Stimulated activated naive CD4-positive, alpha-beta T cell treated with Interleukin-2 at 50 U/mL for 16 hours (primary cell): ENCODE measurements at places on chromosomes 2 and 18.

DNA sequence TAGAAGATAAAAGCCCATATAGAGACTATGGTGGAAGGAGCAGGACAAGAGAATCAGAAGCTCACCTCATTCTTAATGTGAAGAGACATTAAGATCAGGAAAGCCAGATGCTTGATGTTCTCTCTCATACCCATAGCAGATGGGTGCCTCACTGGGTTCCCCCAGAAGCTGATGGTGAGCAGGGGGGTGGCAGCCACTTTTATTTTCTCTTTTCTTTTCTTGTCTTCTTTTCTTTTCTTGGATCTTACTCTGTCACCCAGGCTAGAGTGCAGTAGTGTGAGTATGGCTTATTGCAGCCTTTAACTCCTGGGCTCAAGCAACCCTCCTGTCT lies 14.8 kb upstream of the CXCR4 start:
- no peak for DNase-seq

DNA sequence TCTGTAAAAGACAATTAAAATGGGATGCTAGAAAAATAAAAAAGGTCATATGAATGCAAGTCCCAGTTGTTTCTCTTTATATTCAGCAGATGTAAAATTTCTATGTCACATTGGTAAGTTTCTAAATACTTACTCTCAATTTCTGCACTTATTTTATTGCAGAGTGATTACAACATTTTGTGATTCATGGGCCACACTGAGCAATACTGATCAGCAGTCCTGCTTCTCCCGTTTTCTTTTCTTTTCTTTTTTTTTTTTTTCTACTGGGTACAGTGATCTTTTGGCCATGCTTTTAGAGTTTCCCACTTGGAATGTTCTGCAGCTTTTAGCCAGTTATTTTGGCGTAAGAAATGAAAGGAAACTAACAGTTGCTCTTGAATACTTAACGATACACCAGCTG lies 38.8 kb downstream of the LIMS1 start:
- no peak for DNase-seq

- no peak for DNase-seq
Measured at GRCh38 chr2:200226451-200227426, 79.8 kb upstream of the SPATS2L start.

DNA sequence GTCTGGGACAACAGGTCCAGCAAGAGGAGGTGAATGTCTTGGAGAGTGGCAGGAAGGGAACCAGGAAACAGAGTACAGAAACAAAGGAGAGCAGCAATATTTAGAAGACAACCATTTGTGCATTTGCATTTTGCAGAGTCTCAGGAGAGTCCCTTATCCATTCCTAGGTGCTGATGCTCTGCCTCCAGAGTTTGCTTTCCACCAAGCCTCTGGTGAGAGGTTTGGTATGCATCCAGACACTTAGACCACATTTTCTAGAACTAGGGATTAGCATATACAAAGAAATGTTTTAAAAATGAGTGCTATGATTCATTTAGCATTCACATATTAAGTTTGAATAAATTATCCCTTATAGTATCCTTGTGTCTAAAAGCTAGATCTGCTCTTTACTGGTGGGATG lies 18.5 kb upstream of the LRATD1 start:
- DNase-seq = no peak

GRCh38 chr18:69574401-69574800 lies 173.7 kb downstream of the DOK6 start:
- no peak for DNase-seq

DNA sequence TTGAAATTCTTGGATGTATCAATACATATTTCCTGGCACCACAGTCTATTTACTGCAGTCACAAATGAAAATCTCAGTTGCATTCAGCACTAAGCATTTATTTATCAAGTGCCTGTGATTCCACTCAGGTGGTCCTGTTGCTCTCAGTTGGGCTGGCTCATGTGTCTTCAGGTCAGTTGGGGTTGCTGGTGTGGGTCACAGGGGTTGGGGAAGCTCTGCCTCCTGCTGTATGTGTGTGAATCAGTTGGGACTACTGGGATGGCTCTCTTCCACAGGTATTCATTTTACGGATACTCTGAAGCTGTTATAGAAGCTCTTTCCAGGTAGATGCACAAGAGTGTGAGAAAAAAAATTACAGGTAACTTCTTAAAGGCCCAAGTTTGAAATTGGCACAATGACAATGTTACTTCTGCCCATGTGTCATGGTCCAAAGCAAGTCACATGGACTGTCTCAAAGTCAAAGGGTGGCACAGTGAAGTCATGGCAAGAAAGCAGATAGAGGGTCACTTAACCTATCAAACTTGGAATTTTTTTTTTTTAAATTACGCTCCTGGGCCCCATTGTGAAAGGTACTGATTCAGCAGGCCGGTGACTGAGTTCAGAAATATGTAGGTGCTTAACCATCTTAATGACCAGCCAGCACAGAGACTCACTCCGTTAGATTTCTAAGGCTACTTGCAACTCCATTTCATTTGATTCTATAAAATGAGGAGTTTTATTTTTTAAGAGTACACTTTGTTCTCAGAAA lies 249.2 kb upstream of the GCFC2 start:
- no peak for DNase-seq

DNA sequence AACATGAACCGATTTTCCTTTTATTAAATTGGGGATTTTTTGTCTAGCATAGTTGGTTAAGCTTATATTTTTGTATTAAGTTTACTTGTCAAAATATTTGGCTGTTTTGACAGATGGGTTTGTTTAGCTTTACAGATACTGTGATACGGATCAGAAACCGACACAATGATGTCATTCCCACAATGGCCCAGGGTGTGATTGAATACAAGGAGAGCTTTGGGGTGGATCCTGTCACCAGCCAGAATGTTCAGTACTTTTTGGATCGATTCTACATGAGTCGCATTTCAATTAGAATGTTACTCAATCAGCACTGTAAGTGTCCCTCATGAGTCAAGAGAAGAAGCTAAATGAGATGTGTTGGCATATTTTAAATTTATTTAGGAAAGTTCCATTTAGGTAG lies 8.5 kb downstream of the PDK1 start:
- no peak for DNase-seq

- DNase-seq = no peak
Measured at GRCh38 chr18:62717925-62718800, 2.8 kb downstream of the PHLPP1 start.
